ENCODE measurements at places on chromosomes 11 and 22.
A peak's percentile ranks its signal among the peaks of the same experiment; 100 is the strongest.

DNA sequence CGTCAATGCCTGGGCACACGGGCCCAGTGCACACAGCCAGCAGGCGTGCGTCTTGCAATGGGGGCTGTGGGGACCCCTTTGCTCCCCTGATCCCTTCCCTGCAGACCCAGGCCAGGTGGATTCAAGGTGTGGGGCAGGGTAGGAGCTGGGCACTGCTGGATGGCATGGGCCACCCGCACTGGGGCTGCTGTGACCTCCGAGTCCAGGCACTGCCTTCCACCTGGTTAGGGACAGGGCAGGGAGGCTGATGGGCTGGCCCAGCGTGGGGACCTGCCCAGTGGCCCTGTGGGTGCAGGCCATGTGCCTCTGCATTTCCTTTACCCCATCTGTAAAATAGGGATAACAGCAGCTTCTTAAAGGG lies 22.9 kb downstream of the KCNQ1 start:
- no peak for DNase-seq

DNA sequence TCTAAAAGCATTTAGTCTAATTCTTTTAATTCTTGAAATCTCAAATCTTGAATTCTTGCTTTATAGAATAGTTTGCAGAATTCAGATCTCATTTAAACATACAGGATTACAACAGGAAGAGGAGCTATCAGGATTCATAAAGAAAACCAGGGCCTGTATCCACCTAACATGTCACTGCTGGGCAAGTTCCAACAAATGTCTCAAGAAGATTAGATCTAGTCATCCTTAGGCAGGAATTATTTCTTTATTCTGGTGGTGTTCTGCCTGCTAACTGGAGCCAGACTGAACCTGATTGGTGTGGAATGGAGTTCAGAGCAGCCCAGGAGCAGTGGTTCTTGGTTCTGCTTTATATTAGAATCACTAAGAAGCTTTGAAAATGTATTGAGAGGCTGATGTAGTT lies 500.7 kb downstream of the LRRC4C start:
- no peak for DNase-seq

GRCh38 chr11:64347193-64347867 lies 7.3 kb downstream of the CCDC88B start:
- no peak for DNase-seq

DNA sequence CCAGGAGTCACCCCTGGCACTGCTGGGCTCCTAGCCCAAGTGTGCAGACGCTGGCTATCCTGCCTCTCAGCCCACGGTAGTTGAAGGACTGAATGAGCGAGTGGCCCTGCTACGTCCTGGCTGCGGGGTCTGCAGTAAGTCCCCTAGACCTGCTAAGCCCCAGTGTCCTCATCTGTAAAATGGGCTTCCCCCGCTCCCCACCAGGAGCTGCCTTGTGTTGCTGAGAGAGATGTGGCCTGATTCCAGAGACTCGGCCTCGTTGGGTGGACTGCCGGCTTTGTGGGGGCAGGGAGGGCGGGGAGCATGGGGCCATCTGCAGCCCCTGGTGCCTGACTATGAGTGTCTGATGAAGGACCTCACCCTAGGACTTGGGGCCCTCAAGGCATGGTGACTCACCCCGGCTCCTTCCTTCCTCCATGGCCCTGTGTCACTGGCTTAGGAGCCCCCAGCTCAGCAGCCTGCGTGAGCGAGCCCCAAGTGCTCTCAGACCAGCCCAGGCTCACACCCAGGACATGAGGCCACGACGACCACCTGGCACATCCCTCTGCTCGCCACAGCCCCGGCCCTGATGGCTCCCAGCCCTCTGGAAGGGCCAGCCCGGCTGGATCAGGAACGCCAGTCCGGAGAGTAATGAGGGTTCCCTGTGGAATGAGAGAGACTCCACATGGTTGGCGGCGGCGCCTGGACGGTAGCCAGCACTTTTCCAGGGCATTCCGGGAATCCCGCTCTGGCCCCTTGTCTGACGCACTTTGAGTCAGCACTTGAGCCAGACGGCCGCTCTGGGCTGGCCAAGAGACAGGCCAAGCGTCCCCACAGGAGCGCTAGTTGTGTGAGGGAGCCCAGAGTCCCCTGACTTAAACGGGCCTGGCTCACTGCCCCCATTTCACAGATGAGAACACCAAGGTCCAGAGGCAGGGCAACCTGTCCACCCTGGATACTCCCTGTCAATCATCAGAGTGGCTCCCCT lies 50.5 kb upstream of the SHISAL1 start:
- peak; percentile 93 for DNase-seq

DNA sequence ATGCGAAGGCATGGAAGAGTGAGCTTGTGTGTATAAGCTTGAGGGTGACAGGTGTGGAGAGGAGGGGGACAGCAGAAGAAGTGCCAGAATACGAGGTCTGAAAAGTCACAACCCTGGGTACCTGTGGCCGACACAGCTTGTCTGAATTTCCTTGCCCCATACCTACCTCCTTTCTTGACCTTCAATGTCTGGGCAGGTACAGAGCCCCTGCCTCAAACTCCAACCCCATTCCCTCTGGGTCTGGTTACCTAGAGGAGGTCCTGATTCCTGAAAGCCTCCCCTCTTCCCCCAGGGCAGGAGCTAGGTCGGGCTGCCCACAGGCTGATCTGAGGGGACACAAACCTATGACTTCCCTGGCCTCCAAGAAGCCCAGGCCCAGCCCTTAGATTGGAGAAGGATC lies 36.6 kb upstream of the FCHSD2 start:
- no peak for DNase-seq

- peak; percentile 97 for DNase-seq
These were observed 36.3 kb upstream of the CFAP300 start for GRCh38 chr11:102010776-102011494.

DNA sequence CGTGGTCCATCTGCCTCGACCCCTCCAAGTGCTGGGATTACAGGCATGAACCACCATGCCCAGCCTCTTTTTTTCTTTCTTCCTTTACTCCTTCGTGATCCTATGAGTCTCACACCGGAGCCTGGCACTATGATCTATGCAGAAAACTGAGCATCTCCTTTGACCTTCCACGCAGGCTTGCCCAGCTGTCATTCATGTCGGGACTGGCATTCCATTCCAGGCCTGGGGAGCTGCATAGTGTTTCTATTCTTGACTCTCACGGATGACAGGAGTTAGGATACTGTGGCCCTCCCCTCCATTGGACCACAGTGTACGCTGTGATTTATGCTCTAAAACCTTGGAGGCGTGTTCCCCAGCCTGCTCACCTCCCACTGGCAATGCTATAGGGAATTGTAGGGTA lies 611.8 kb downstream of the BRD1 start:
- DNase-seq: no peak

- DNase-seq: no peak
These were observed 643.9 kb downstream of the TBC1D22A start for GRCh38 chr22:47406180-47406834.

- no peak for DNase-seq
These were observed 91.6 kb upstream of the B3GAT1 start for GRCh38 chr11:134503596-134503995.
